ENCODE measurements at places on chromosomes 4 and X.

DNA sequence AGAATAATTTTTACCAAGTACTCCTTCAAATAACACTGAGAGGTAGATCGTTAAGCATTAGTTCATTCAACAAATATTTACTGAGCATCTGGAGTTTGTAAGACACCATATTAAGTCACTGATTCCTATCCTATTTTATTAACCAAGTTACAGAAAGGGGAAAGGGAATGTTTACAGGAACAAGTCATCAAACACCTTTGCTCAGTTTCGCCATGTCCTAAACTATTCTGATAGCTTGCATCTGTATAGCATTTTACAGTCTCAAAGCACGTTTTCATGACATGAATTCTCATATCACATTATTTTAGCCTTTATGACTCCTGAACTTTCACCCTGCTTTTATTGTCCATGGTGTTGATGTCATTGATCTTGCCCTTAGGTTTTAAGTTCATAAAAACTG, 89.2 kb downstream of the AREG start:
- peaks cover 22% of the 10 kb centered on the region for H3K4me1 ChIP-seq
- no peaks in the 10 kb centered on the region for H3K27me3 ChIP-seq
- H3K4me3 ChIP-seq, result no peak overlapping the region
- no peak overlapping the region for H3K27ac ChIP-seq
- no peaks in the 10 kb centered on the region for H3K36me3 ChIP-seq

DNA sequence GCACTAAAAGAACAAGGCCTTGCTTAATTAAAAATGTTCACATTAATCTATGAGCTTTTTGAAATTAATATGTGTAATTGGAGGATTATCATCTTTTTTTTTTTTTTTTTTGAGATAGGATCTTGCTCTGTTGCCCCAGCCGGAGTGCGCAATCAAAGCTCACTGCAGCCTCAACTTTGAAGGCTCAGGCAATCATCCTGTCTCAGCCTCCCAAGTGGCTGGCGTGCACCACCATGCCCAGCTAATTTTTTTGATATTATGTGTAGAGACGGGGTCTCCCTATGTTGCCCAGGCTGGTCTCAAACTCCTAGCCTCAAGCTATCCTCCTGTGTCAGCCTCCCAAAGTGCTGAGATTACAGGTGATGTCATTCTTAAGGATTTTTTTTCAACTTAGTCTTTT, 20.0 kb downstream of the PRPS1 start:
- no peak overlapping the region for H3K27ac ChIP-seq
- H3K4me3 ChIP-seq, result no peak overlapping the region
- no peaks in the 10 kb centered on the region for H3K4me1 ChIP-seq
- DNase-seq, result no peak

- H3K4me3 ChIP-seq, result no peak overlapping the region
- H3K4me1 ChIP-seq, result no peaks in the 10 kb centered on the region
- H3K36me3 ChIP-seq, result no peaks in the 10 kb centered on the region
These were observed 50.6 kb downstream of the SCFD2 start for GRCh38 chr4:53315300-53315699.

GRCh38 chrX:531611-531936, 99.0 kb upstream of the SHOX start:
- H3K4me3 ChIP-seq, result no peak overlapping the region
- H3K27ac ChIP-seq, result no peak overlapping the region
- DNase-seq, result no peak
- H3K4me1 ChIP-seq, result no peaks in the 10 kb centered on the region

DNA sequence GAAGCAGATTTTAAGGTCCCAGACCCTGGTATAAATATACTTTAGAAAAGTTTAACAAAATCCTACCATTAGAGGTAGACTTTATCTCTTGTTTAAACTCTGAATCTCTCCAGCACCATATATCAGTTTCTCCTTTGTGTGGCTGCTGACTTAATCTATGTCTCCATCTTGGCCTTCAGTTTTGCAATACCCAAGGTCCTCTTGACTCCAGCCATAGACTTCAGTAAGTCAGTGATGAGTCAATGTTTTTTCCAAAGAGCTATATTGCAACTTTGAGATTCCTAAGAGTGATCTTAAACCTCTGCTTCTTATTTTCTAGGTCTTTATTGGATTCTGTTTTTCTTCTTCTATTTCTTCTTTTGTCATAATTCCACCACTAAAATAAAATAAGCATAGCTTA, 50.8 kb upstream of the ADGRL3 start:
- no peaks in the 10 kb centered on the region for H3K4me1 ChIP-seq
- H3K36me3 ChIP-seq, result no peaks in the 10 kb centered on the region
- no peak for DNase-seq
- H3K27ac ChIP-seq, result no peak overlapping the region

GRCh38 chrX:108163333-108164082, 71.9 kb downstream of the ATG4A start:
- no peak for DNase-seq
- no peak overlapping the region for H3K27ac ChIP-seq
- H3K27me3 ChIP-seq, result no peaks in the 10 kb centered on the region
- no peaks in the 10 kb centered on the region for H3K36me3 ChIP-seq
- no peaks in the 10 kb centered on the region for H3K4me1 ChIP-seq
